T47D (cell line): ENCODE measurements at places on chromosomes 11 and 22.
A peak's percentile ranks its signal among the peaks of the same experiment; 100 is the strongest.

GRCh38 chr11:64164392-64165312 lies 1.3 kb downstream of the MACROD1 start:
- DNase-seq = peak; percentile 63

GRCh38 chr11:118152020-118152551 lies 537 bp downstream of the SCN4B start:
- no peak for DNase-seq

GRCh38 chr11:72514331-72514730 lies 80.0 kb upstream of the CLPB start:
- DNase-seq = no peak

DNA sequence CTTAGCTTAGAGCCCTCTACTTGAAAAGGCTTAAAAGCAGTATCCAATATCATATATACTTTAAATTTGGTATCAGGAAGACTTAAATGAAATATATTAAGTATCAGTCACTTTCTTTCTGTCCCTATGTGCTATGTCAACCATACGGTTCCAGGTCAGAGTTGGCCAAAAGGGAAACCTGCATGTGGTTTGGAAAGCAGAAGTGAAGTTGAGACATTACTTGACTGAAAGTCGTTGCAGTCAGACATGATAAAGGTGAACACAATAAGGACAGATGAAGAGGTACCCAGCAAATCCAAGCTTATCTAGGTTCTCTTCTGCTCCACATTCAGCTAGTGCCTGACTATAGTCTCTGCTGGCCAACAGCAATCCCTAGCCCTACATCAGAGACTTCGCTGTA lies 336.8 kb downstream of the KCNA4 start:
- no peak for DNase-seq

DNA sequence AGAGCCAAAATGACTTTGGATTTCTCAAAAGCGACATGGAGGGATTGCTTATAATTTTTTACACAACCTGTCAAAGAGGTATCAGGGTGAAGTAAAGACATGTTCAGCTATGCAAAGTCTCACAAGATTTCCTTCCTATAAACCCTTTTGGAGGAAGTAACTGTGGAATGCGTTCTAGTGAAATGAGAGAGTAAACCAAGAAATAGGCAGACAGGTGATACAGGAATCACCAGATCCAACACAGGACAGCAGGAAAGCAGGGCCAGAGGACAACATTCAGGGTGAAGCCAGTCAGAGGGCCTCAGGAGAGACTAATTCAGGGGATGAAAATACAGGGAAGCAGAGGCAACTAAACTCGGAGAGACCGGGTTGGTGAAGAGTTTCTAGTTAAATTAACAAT lies 90.4 kb upstream of the MTNR1B start:
- peak; percentile 61 for DNase-seq

DNA sequence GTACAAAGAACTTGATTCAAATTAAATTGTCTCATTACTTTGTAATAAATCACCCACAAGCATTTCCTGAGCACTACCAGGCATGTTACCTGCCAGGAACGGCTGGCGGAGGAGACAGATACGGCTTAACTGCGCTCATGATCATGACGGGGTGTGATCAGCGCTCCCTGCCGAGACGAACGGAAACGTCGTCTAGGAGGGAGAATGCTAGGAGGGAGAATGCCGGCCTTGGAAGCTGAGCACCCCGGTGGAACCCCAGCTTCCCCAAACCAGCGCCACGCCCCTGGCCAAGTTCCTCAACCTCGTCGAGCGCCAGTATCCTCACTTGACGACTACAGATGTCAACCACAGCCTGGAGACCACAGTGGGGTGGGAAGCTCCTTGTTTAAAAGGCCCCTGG lies 272.8 kb downstream of the CTTN start:
- DNase-seq = no peak

DNA sequence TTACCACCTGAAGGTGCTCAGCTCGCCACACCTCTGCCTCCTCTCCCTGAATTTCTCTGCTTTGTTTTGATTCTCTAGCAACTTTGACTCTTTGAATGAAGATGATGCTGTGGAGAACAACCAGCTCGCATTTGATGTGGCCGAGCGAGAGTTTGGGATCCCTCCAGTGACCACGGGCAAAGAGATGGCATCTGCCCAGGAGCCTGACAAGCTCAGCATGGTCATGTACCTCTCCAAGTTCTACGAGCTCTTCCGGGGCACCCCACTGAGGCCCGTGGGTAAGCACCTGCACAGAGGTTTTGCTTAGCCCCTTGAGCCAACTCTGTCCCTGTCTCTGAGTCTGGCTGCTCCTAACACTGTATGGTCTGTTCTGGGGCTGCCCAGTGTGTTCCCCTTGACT lies 115.7 kb downstream of the MICAL2 start:
- DNase-seq = no peak

DNA sequence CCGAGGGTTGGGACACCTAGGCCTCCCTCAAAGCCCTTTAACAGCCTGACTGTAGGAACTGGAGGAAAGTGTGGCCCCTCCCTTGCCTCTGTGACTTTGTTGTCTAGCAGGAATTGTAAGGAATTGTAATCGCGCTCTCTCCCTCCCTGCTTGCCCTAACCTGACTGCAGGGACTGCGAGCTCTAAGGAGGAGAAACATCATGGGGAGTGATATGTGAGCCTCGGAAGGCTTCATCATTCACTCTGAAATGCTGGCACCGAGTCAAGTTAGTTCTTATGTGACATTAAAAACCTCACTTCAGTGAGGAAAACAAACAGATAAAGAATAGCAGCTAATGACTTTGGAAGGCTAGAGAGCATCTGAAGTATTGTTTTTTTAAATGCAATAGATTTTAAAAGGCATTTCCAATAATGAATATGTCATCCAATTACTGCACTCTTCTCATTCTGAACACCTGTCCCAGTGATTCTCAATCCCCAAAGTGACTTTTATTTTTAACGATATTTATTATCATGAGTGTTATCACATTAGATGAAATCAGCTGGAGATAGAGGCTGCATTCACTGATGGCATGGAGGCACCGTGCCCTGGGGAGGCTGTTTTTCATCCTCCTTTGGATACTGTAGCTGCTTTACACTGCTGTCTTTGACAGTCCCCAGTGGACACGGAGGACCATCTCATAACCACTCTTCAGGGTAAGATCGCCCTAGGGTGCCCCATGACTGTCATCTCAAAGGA lies 58.5 kb upstream of the NTM start:
- DNase-seq = no peak

- no peak for DNase-seq
These were observed 17.8 kb downstream of the CD59 start for GRCh38 chr11:33718440-33718839.
